Lower lobe of right lung (tissue), 2 donors: ENCODE measurements at places on chromosomes 4 and X. TPM values are rescaled to one million over a fixed set of nuclear protein-coding genes. Genes with fewer than 3 reads are reported as not detected.

The DOCK11 gene
- total RNA-seq = 76.2 TPM

The PCSK1N gene
- total RNA-seq = 3.0 TPM

The GATA1 gene
- 1.2 TPM for total RNA-seq

The NUDT11 gene
- 0.53 TPM for total RNA-seq

The TLR10 gene
- 1.2 TPM for total RNA-seq

The SPP1 gene
- 8.0 TPM for total RNA-seq

The ZNF157 gene
- 0.21 TPM for total RNA-seq

The CLRN2 gene
- not detected for total RNA-seq

The ACE2 gene
- total RNA-seq = 2.6 TPM

The TRAM1L1 gene
- total RNA-seq = 1.3 TPM

The TMSB15A gene
- 1.8 TPM for total RNA-seq

The HTRA3 gene
- total RNA-seq = 15.5 TPM

The APLN gene
- 4.2 TPM for total RNA-seq

The CNGA2 gene
- total RNA-seq = not detected

The RAB40A gene
- total RNA-seq = 0.53 TPM

The APOO gene
- 15.9 TPM for total RNA-seq
